ENCODE measurements at places on chromosomes 2 and 18. TPM values are rescaled to one million over a fixed set of nuclear protein-coding genes. Genes with fewer than 3 reads are reported as not detected.

DNA sequence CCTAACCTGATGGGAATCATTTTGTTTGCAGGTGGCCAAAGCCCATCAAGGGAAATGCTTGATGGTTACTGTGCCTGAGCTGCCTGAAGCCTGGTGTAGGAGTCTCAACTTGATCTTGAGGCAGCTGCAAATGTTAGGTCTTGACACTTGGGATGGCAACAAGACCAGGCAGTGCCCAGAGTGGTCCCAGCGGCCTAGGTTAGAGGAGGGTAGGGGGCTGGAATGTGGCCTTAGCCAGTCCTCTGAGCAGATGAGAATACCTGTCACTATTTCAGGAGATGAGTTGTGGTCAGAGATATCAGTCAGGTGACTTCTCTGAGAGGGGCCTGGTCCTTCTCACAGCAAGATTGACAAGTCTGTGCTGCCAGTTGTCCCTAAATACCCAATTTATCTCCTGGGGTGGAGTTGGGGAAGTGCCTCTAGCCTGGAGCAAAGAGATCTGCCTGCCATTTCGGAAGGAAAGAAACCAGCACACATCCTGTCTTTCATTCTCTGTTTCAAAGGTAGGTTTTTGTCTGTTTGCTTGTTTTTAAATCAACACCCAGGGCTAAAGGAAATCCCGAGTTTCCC, 13.4 kb downstream of the SPTBN1 start:
- DNase-seq = no peak

DNA sequence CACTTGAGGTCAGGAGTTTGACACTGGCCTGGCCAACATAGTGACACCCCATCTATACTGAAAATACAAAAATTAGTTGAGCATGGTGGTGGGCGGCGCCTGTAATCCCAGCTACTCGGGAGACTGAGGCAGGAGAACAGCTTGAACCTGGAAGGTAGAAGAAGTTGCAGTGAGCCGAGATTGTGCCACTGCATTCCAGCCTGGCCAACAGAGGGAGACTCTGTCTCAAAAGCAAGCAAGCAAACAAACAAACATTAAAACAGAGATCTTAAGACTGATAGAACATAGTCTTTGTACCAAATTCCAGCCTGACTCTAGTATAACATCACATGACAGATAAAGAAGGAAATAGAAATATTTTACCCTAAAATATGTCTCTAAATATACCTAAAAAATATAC, 168.1 kb downstream of the PTPRM start:
- DNase-seq = no peak

DNA sequence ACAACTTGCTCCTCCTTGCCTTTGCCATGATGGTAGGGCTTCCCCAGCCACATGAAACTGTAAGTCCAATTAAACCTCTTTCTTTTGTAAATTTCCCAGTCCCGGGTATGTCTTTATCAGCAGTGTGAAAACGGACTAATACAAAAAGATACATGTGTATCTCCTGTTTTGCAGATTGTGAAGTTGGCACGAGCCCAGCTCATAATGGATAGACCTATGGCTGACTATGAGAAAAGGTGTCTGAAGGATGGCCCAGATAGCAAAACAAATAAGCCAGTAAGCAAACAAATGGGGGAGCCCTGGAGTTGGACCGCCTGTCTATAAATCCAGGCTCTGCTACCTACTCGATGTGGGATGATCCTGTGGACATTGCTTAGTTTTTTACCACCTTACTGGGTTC, 15.5 kb upstream of the PRKCE start:
- no peak for DNase-seq

- DNase-seq = no peak
These were observed 12.5 kb upstream of the RMDN2 start for GRCh38 chr2:37912616-37913015.

DNA sequence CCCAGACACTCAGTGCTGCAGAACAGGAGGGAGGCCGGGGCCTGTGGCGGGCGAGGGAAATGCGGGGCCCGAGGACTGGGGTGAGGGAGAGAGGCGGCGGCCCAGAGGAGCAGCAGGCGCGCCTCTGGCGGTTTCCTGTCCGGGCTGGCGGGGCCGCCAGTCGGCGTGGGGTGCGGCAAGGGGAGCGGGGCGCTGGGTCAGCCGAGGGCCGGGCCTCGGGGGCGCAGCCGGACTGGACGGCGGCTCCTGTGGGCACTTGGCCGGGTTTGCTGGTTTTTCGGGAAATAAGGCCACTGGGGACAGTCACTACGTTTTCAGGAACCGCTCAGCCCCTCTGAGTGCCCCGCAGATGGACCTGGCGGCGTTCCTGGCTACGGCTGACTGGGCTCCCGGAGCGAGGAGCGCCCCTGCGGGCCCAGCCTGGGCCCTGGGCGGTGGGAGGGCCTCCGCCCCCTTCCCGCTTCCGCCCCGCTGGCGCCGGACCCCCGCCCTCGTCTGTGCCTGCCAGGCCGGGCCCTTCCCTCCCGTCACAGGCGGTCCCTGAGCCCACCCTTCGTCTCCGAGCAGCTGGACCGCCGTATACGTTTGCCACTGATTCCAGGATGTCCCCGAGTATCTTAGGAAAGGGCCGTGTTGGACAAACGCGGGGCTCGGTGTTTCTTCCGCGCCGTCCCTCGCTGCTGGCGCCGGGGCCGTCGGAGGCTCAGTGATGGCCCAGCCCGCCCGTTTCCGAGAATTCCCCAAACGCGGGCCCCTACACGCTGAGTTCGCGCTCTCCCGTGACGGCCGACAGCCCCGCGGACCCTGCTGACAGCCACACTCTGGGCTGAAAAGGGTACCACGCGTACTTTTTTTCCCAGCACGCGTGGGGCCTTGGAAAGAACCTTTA, 84.6 kb downstream of the FAM210A start:
- DNase-seq = no peak

GRCh38 chr2:72114693-72115051, 33.0 kb downstream of the CYP26B1 start:
- DNase-seq = no peak

Gene UGT1A5
- not detected for total RNA-seq

Gene ALK
- total RNA-seq = not detected

Gene COBLL1
- 9.0 TPM for total RNA-seq

Gene IL1B
- 8.9 TPM for total RNA-seq
